ENCODE measurements at places on chromosomes 16 and 17. TPM values are rescaled to one million over a fixed set of nuclear protein-coding genes. Genes with fewer than 3 reads are reported as not detected.

Gene SMTNL2
- polyA plus RNA-seq: 0.04 TPM

Gene ZNF500
- polyA plus RNA-seq: 3.1 TPM

Gene CACNG5
- not detected for polyA plus RNA-seq

DNA sequence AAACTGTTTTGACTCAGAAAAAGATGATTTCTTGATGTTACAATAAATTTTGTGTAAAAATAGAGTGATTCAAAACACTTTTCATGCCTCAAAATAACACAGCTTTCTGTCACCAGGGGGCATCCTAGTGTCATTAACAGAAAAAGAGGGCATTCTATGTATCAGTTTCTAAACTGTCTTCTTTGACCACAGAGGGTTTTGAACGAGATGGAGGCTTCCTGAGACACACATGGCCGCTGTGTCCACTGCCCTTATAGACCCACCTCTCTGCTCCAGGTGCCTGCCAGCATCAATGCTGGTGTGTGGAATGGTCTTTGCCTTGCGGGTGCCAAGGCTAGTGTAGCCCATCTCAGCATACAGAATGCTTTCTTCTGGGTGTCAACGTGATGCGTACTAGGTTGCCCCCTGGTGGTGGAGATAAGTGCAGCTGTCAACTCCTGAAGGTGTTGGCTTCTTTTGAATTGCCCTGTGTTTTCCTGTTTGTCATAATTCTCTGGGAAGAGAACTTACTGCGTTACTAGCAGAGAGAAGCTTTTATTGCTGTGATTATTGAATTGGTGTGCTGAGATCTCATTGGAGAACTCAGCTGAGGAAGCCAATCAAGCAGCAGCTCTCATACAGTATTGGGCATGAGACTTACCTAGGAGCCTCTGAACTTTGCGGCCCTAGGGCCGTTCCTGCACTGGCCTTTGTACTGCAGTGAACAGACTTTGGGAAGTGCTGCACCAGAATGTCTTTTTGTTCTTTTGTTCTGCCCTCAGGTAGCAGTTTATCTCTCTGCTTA, 38.6 kb downstream of the USP10 start:
- DNase-seq: peak; percentile 26

GRCh38 chr17:29292071-29292991, 1.6 kb downstream of the NUFIP2 start:
- no peak for DNase-seq

- no peak for DNase-seq
Measured at GRCh38 chr17:38705523-38705802, 390 bp downstream of the MLLT6 start.

Measured in AG04450 (cell line).